ENCODE measurements at places on chromosomes 13 and 19.

GRCh38 chr13:43150369-43151207 is 127.2 kb downstream of the DNAJC15 start:
- DNase-seq: no peak

DNA sequence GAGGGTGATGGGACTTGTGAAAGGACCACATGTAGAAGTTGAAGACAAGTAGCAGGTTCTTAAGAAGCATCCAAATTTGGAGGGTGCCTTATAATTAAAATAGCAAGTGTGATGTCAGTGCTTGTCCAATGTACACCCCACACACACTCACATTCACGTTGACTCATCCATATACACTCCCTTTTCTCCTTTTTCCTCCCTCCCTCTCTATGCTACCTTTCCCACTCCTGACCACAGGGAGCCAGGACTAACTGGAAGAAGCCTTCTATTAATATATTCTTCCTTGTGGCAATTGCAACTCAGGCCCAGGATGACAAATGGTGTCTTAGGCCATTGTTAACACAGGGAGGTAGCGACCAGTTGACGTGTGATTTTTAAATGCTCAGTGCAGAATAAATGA is 16.3 kb upstream of the GPR183 start:
- DNase-seq: no peak

- no peak for DNase-seq
Observed at GRCh38 chr13:110121422-110122083, 185.4 kb downstream of the COL4A1 start.

GRCh38 chr13:97880311-97880675 is 73.2 kb upstream of the IPO5 start:
- no peak for DNase-seq

DNA sequence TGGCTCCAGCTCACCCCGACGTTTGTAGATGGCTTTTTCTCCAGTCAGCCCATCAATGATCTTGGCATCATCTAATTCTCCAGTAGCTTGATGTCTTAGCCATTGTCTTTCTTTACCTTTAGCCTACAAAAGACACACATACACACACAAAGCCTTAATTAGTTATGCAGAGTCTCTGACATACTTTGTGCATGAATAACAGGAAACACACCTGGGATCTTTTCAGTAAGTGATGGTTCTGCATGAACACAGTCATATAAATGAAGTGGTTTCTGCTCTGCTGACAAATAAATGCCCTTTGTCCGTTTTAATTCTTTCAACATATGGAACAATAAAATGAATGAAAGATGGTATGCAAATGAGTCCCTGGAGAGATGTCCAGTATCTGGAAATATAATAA is 133.3 kb downstream of the RGCC start:
- no peak for DNase-seq

DNA sequence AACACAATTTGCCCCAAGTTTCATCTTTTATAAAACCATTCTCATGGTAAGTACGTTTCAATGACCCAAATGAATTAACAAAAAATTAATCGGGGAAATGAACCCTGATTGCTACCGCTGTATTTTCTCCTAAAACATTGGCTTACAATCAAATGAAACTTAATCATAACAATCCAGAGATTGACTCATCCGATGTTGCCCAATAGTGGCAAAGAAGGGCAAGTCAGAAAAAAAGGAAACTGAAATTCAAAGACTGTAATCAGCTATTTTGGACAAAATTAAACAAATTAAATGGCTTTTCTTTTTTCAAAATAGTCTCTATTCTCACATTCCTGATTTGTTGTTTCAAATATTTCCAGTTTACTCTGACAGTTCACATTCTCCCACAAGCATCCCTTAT is 3.9 kb upstream of the ACOD1 start:
- DNase-seq: no peak

DNA sequence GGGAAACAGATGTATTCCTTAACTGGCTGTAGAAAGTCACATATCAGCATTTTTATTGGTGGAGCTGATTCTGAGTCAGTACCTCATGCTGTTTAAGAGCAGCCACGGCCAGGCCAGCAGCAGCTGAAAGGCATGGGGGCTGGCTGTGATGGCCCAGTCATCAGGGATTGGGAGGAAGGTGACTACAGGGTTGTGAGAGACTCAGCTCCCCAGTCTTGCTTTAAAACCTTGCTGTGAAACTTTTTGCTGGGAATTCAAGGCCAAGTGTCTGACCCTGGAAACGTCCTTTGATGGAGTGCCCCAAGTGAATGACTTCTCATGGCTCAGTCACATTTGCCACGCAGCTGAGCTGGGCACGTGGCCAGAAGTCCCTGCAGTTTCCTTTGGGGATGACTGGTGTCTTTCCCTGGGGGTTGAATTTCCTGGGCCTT is 39.1 kb upstream of the RNF113B start:
- DNase-seq: peak; percentile 45

- DNase-seq: no peak
Observed at GRCh38 chr13:100388923-100389322, 199.7 kb downstream of the GGACT start.

DNA sequence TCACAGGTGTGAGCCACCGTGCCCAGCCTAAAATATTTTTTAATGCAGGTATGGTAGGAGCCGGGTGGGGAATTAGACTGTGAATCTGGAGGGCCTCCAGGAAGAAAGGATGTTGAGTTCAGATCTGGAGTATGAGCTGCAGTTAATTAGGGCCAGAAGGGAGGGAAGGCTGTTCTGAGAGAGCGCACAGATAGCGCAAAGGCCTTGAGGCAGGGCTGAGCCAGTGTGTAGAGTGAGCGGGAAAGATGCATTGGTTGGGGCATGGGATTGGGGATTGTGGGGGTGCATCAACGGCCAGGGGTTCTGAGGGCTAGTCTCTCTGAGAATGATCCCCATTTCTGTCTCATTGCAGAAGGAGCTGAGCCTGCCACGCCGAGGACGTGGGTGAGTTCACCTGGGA is 9.7 kb downstream of the MAST3 start:
- DNase-seq: no peak

DNA sequence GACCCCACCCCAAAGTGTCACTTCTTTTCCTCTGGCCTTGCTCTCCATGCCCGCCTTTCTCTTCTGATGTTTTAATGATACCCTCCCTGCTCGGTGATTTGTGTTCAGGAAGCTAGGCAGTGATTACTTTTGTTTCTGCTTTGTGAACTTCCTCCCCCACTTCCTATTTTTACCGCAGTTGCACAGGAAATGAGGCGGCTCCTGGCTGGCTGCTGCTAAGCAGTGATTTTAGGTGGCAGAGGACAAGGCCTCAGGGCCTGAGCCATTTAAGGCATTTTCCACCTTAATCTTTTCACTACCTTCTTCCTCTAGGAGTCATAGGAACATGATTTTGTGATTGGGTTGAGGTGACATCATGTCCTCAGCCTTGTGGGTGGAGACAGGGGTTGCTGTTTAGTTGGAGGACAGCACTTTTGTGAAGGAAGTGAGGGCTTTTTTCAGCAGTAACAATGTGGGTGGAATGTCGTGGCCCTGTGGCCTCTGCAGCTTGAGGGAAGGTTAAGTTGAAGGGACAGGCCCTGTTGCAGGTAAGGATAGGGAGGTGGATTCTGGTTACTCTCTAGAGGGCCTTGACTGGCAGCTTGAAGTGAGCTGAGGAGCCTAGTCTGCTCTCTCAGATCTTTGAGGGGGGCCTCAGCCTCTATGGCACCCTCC is 15.7 kb downstream of the GARRE1 start:
- peak; percentile 85 for DNase-seq

DNA sequence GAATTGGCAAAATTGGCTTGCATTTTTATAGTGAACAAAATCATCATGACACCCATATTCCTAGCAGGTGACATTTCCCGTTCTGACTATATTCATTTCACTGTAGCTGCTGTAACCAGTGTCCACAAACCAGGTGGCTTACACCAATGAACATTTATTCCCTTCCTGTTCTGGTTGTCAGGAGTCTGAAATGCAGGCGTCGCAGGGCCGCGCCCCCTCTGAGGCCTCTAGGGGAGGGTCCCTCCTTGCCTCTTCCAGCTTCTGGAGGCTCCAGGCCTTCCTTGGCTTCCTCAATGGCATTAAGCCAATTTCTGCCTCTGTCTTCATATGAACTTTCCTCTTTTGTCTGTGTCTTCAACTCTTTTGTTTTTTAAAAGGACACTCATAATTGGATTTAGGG is 6.5 kb upstream of the RLN3 start:
- peak; percentile 39 for DNase-seq
